Glutamatergic neuron (in vitro differentiated cells): ENCODE measurements at places on chromosomes 2 and 18. TPM values are rescaled to one million over a fixed set of nuclear protein-coding genes. Genes with fewer than 3 reads are reported as not detected.

The LBH gene
- total RNA-seq, result 112 TPM

The G6PC2 gene
- total RNA-seq, result not detected

The STPG4 gene
- total RNA-seq, result 1.3 TPM

The PXDN gene
- 226 TPM for total RNA-seq

The PPP1R1C gene
- 13.8 TPM for total RNA-seq

The BOLL gene
- total RNA-seq, result not detected
